ENCODE measurements at places on chromosomes 4 and X.

DNA sequence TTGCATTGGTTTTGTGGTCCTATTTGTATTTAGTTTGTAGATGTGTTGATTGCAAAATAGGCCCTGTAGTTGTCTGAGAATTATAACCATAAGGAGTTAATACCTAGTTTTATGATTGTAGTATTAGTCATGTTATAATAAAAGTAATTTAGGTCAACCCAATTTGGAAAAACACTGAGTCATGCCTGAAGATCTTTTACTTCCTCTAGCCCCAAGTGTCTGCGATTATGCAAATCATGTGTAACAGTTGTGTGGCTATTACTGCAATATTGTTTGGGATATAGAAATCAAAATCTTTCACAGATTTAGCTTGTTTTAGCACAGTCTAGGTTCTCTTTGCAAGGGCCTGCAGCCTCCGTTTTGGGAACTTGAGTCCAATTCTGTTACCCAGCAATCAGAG lies 12.6 kb downstream of the SRD5A3 start:
- no peaks in the 10 kb centered on the region for H3K27me3 ChIP-seq
- H3K36me3 ChIP-seq, result no peaks in the 10 kb centered on the region

GRCh38 chrX:110987292-110987691 lies 108.7 kb upstream of the PAK3 start:
- DNase-seq, result peak; percentile 4
- no peaks in the 10 kb centered on the region for H3K36me3 ChIP-seq
- H3K4me3 ChIP-seq, result no peak overlapping the region
- no peak overlapping the region for H3K27ac ChIP-seq

GRCh38 chrX:87961471-87961870 lies 443.9 kb downstream of the KLHL4 start:
- H3K36me3 ChIP-seq, result no peaks in the 10 kb centered on the region
- H3K4me1 ChIP-seq, result no peaks in the 10 kb centered on the region
- no peak overlapping the region for H3K4me3 ChIP-seq
- H3K27me3 ChIP-seq, result no peaks in the 10 kb centered on the region

- no peaks in the 10 kb centered on the region for H3K4me1 ChIP-seq
- no peak overlapping the region for H3K27ac ChIP-seq
- H3K27me3 ChIP-seq, result no peaks in the 10 kb centered on the region
- no peak overlapping the region for H3K4me3 ChIP-seq
Observed at GRCh38 chr4:7139167-7139982, 53.0 kb upstream of the SORCS2 start.

DNA sequence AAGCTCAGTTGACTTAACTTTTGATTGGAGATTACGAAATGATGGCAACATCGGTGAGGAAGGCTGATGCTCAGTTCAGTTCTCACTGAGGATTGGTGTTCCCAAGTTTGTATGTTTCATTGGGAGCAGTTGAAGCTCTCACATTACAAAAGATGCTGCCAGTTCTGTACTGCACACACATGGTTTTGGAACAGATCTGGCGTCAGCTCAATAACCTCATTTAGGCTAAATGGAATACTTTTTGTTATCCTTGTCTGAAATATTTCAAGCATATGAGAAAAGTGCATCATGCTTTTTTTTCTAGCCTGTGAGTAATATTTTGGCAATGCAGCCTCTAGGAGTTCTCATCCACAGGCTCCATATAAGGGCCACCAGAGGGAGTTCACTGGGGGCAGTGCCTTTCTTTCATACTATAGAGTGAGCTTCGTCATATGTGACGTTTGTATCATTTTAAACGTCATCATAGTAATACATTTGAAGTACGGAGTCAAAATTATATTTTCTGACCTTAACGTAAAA lies 4.1 kb downstream of the ENPEP start:
- DNase-seq, result no peak
- H3K27ac ChIP-seq, result no peak overlapping the region
- no peaks in the 10 kb centered on the region for H3K36me3 ChIP-seq
- H3K4me1 ChIP-seq, result no peaks in the 10 kb centered on the region
- H3K4me3 ChIP-seq, result no peak overlapping the region
- peaks cover 2% of the 10 kb centered on the region for H3K27me3 ChIP-seq

- H3K4me3 ChIP-seq, result no peak overlapping the region
- no peaks in the 10 kb centered on the region for H3K4me1 ChIP-seq
- DNase-seq, result no peak
Observed at GRCh38 chr4:151238477-151238876, 38.5 kb upstream of the PRSS48 start.

DNA sequence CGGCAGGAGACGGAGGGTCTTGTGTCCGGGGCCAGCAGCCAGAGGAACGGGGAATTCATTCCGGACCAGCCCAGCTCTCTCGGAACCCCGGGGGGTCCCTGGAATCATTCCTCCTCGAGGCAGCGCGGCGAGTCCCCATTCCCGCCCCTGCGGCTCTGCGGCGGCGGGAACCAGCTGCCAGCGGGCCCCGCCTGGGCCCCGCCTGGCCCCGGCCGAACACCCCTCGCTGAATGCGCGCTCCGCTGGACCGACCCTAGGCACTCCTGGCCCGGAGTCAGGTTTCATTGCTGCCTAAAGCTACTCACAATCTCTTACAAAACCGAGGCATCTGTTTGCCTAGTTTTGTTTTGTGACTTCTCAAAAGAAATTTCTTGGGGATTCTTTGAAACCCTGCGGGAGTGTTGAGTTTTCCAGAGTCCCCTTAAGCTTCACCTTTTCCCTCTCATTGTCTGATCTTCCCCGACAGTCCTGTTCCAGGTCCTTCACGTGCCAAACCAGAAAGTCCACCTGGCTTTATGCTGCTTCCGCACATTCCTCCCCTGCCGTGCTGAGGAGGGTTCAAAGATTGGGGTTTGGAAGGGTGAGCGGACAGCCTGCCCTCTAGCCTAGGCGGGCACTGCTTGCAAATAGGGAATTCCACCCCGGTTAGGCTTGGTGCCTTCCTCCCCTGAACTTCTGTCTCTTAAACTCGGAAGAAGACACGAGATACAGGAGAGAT lies 789 bp downstream of the ARHGAP10 start:
- H3K36me3 ChIP-seq, result no peaks in the 10 kb centered on the region
- DNase-seq, result peak; percentile 41
- H3K4me1 ChIP-seq, result peaks cover 26% of the 10 kb centered on the region

- no peaks in the 10 kb centered on the region for H3K27me3 ChIP-seq
- no peaks in the 10 kb centered on the region for H3K4me1 ChIP-seq
- DNase-seq, result no peak
- H3K4me3 ChIP-seq, result no peak overlapping the region
Observed at GRCh38 chr4:162366146-162366545, 202.3 kb upstream of the FSTL5 start.

DNA sequence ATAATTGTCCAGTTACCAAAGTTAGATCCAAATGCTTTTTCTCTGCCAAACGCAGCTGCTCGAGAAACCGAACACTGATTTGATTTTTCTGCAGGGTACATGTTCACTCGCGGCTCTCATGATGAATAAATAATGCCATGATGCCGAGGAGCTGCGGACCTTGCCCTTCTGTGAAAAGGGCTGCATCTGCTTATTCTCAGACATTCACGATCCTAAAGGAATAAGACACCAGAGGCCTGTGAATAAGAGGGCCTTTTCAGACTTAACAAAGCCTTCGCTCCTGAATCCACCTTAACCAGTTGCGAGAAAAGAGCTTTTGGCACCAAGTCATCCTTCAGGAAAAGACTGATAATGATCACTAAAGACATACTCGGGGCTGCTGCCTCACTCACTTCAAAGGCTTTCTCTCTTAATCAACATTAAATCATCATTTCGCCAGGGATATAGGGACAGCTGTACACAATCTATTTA lies 147.5 kb downstream of the FBXO8 start:
- DNase-seq, result no peak
- no peaks in the 10 kb centered on the region for H3K36me3 ChIP-seq
- no peak overlapping the region for H3K27ac ChIP-seq

DNA sequence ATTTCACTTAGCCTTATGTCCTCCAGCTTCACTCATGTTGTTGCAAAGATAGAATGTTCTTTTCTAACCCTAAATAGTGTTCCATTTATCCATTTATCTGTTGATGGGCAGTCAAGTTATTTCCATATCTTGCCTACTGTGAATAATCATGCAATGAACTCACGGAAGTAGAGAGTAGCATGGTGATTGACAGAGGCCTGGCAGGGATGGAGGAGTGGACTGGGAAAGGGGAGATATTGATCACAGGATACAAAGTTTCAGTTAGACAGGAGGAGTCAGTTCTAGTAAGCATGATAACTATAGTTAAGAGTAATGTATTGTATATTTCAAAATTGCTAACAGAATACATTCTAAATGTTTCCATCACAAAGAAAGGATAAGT lies 10.3 kb upstream of the CLNK start:
- H3K27ac ChIP-seq, result no peak overlapping the region
- no peaks in the 10 kb centered on the region for H3K36me3 ChIP-seq
- H3K4me3 ChIP-seq, result no peak overlapping the region
- H3K27me3 ChIP-seq, result no peaks in the 10 kb centered on the region
- H3K4me1 ChIP-seq, result no peaks in the 10 kb centered on the region

DNA sequence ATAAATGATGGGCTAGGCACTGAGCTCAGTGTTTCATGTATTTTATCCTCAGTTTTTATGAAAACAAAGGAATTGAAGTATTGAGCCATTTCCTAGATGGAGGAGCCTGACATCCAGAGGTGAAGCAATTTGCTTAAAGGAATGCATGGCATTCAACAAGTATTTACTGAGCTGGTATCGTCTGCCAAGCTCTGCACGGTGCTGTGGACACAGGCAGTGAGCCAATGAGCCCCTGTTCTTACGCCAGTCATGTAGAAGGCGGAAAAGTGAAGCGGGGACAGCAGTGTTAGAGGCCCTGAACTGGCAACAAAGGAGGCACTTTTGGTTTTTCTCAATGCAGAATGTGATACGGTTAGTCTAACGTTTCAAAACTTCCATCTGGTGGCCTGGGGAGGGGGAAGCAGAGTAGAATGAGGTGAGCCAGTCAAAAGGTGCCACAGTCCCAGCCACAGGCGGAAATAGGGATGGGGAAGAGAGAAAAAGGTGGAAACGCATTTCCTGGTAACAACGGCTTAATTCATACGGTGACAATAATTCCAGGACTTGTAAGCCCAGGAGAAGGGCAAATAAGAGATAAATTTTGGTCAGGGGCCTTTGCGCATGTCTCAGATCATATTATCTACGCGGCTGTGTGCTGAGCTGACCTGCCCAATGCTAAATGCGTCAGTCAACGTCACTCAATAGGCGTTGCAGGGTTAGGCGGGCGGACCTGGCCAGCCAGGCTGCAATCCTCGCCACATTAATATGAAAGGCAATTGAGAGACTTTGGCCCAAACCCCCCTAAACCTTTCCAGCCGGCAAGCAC lies 133.9 kb downstream of the AFAP1 start:
- DNase-seq, result no peak
- H3K27ac ChIP-seq, result no peak overlapping the region
- H3K4me3 ChIP-seq, result no peak overlapping the region
- no peaks in the 10 kb centered on the region for H3K27me3 ChIP-seq

- H3K27ac ChIP-seq, result no peak overlapping the region
- H3K4me1 ChIP-seq, result no peaks in the 10 kb centered on the region
- H3K36me3 ChIP-seq, result no peaks in the 10 kb centered on the region
- H3K27me3 ChIP-seq, result no peaks in the 10 kb centered on the region
- no peak for DNase-seq
- H3K4me3 ChIP-seq, result no peak overlapping the region
Observed at GRCh38 chr4:37393321-37393720, 148.8 kb downstream of the NWD2 start.

All from natural killer cell (primary cell).